ENCODE measurements at places on chromosomes 6 and 20.

DNA sequence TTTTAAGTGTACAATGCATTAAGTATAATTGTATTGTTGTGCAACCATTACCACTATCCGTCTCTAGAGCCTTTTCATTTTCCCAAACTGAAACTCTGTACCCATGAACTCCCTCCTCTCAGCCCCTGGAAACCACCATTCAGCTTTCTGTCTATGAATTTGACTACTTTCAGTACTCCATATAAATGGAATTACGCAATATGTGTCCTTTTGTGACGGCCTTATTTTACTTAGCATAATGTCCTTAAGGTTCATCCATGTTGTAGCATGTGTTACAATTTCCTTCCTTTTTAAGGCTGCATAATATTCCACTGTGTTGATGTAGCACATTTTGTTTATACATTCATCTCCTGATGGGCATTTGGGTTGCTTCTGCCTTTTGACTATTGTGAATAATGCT lies 143.6 kb upstream of the KCNG1 start:
- no peak for DNase-seq

GRCh38 chr20:48718786-48719578 lies 108.8 kb downstream of the PREX1 start:
- no peak for DNase-seq

- DNase-seq, result no peak
Measured at GRCh38 chr20:37468886-37469285, 52.2 kb upstream of the NNAT start.

- no peak for DNase-seq
Measured at GRCh38 chr6:53244399-53244931, 95.8 kb upstream of the GCM1 start.

GRCh38 chr20:61482056-61482887 lies 230.2 kb downstream of the CDH4 start:
- DNase-seq, result no peak

DNA sequence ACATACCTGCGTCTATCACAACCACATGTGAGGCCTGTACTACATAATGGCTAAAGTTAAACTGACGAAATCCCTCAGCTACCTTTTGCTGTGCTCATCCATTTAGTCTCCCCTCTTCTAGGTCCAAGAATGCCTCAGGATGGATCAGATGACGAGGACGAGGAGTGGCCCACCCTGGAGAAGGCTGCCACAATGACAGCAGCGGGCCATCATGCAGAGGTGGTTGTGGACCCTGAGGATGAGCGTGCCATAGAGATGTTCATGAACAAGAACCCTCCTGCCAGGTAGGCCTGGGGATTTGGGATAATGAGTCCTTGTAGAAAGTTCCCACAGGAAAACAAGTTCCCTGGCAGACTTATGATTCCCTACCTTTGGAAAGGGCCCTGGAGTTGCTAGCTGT lies 6.0 kb downstream of the BYSL start:
- DNase-seq, result no peak

- DNase-seq, result no peak
Measured at GRCh38 chr20:61369731-61370520, 117.9 kb downstream of the CDH4 start.

- peak; percentile 45 for DNase-seq
Measured at GRCh38 chr6:34519971-34520644, 36.0 kb downstream of the SPDEF start.

Measured in suprapubic skin (tissue), 4 donors.